ENCODE measurements at places on chromosomes 2 and 18. TPM values are rescaled to one million over a fixed set of nuclear protein-coding genes. Genes with fewer than 3 reads are reported as not detected.
A peak's percentile ranks its signal among the peaks of the same experiment; 100 is the strongest.

The CFAP65 gene
- total RNA-seq, result 16.5 TPM

GRCh38 chr2:45871025-45871424 lies 219.6 kb downstream of the PRKCE start:
- H3K27me3 ChIP-seq, result no peaks in the 10 kb centered on the region
- no peak overlapping the region for H3K27ac ChIP-seq
- H3K36me3 ChIP-seq, result peaks cover 2% of the 10 kb centered on the region

GRCh38 chr18:61579581-61579980 lies 246.4 kb downstream of the CDH20 start:
- H3K4me3 ChIP-seq, result no peak overlapping the region
- no peak for DNase-seq
- H3K4me1 ChIP-seq, result no peaks in the 10 kb centered on the region
- no peak overlapping the region for H3K27ac ChIP-seq
- no peaks in the 10 kb centered on the region for H3K27me3 ChIP-seq
- no peaks in the 10 kb centered on the region for H3K36me3 ChIP-seq

DNA sequence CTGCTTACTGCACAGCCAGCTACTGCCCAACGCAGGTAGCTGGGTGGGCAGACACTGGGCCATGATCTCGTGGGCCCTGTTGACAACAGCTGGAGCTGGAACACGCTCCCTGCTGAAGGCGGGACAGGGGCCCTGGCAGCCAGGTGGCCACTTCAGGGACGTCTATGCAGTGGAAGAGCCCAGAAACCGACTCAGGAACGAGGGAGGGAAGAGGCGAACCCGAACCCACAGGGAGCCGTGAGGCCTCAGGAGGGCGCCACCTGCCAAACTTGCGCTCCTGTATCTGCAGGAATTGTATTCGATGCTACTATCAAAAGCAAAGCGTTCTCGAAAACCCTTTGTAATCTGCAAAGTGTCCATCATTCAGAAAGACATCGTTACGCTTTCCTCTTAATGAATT lies 198.4 kb downstream of the EIPR1 start:
- H3K4me1 ChIP-seq, result no peaks in the 10 kb centered on the region
- no peaks in the 10 kb centered on the region for H3K27me3 ChIP-seq
- DNase-seq, result no peak
- no peak overlapping the region for H3K27ac ChIP-seq

DNA sequence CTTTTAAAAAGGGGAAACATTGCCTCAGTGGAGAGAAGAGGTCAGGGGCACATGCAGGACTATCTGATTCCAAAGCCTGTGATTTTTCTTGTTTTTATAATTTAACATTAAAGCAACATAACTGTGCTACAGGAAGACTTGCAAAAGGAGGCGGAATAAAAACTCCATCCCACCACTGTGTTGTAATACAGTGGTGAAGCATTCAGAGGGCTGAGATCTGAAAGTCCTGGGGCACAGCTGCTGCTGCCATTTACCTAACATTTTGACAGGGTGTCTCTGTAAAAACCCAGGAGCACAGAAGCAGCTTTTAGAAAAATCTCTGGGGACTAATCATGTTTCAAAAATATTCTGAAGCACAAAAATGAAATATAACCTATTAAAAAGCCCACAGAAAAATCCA lies 97.6 kb downstream of the GRB14 start:
- DNase-seq, result no peak
- no peak overlapping the region for H3K27ac ChIP-seq
- H3K27me3 ChIP-seq, result no peaks in the 10 kb centered on the region
- no peaks in the 10 kb centered on the region for H3K36me3 ChIP-seq
- no peak overlapping the region for H3K4me3 ChIP-seq
- no peaks in the 10 kb centered on the region for H3K4me1 ChIP-seq

DNA sequence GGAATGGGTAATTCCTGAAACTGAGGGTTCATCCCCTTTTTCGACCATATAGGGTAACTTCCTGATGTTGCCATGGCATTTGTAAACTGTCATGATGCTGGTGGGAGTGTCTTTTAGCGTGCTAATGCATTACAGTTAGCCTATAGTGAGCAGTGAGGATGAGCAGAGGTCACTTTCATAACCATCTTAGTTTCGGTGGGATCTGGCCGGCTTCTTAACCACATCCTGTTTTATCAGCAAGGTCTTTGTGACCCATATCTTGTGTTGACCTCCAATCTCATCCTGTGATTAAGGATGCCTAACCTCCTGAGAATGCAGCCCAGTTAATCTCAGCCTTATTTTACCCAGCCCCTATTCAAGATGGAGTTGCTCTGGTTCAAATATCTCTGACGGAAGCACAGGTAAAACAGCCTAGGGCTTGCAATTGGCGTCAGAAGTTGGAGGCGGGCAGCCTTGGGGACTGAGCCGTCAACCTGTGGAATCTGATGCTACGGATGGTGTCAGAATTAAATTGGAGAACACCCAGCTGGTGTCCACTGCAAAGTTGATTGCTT lies 19.5 kb downstream of the RALBP1 start:
- no peak overlapping the region for H3K4me3 ChIP-seq
- no peaks in the 10 kb centered on the region for H3K4me1 ChIP-seq
- no peak for DNase-seq
- no peak overlapping the region for H3K27ac ChIP-seq

DNA sequence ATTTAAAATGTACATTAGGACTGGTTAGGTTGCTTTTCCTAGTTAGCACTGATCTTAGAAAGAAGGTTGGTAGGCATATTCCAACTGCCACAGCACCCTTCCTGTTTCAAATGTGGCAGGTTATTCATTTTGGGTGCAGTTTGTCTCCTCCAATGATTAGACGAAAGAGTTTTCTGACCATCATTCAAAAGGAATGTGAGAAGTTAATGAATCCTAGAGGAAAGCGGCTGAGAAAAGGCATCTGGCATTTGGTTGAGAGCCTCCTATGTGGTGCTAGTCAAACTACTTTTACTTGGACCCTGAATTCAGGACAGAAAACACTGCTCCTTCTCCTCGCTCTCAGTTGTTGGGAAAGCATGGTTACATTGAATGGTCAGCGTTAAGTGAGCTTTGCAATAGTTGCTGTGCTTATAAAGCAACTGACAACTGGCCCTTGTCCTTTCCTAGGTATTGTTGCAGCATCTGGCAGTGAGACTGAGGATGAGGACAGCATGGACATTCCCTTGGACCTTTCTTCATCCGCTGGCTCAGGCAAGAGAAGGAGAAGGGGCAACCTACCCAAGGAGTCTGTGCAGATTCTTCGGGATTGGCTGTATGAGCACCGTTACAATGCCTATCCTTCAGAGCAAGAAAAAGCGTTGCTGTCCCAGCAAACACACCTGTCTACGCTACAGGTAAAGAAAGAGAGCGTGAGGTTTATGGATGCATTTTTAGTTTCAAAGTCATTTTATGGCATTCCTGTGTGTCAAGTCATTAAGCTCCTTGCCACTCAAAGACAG lies 6.1 kb downstream of the TGIF1 start:
- DNase-seq, result no peak
- H3K4me1 ChIP-seq, result peaks cover 4% of the 10 kb centered on the region
- H3K27ac ChIP-seq, result peak overlapping the region; percentile 89
- H3K4me3 ChIP-seq, result no peak overlapping the region

- no peaks in the 10 kb centered on the region for H3K27me3 ChIP-seq
- no peaks in the 10 kb centered on the region for H3K36me3 ChIP-seq
- H3K4me1 ChIP-seq, result peaks cover 5% of the 10 kb centered on the region
- DNase-seq, result no peak
- H3K4me3 ChIP-seq, result no peak overlapping the region
- no peak overlapping the region for H3K27ac ChIP-seq
Measured at GRCh38 chr2:174996622-174997021, 8.6 kb downstream of the CHN1 start.

DNA sequence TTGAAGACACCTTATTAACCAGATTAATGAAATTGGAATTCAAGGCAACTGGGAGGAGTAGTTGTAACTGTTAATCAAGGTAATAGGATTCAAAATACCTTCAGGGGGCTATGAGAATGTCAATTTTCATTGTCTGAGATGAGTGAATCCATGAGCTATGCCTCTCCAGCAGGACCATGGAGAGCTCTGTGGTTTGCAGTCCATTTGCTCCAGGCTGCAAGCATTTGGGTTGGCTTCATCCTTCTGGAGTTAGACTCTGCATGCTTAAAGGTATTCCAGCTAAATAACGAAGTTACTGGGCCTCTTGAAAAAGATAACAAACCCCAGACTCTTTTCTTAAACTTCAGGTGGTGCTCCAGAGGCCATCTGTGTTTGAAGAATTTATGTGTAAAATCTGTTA lies 207.1 kb upstream of the SLC8A1 start:
- H3K4me1 ChIP-seq, result no peaks in the 10 kb centered on the region
- H3K27me3 ChIP-seq, result no peaks in the 10 kb centered on the region
- H3K36me3 ChIP-seq, result no peaks in the 10 kb centered on the region
- no peak overlapping the region for H3K4me3 ChIP-seq

DNA sequence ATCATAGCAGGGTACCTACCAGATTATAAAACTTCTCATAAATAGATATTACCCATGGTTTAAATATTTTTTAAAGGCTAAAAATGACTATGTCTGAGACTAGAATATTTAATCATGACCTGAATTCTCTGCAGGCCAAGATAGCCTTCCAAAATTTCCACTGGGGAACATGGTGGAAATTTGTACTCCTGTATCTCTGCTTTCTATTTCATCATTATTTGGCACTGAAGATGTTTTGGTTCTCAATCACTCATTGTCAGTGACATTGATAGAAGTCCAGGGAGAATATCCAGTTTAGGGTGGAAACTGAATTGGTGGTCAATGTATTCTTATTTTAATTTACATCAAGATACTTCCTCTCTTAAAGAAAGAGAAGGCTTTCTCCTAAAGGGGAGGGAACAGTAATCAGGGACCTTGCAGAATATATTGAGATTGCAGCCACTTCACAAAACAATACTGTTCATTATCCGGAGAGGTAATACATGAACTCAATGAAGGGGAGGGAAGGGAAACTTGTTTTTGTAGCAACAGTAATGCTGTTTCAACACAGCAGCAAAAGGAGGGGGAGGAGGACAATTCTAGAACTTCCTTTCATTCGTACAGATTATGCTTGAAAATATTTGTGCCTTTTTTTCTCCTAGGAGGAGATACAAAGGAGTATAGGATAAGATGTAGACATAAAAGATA lies 34.1 kb downstream of the EEF1B2 start:
- no peak overlapping the region for H3K27ac ChIP-seq
- DNase-seq, result no peak
- H3K36me3 ChIP-seq, result no peaks in the 10 kb centered on the region
- H3K4me3 ChIP-seq, result no peak overlapping the region
- no peaks in the 10 kb centered on the region for H3K4me1 ChIP-seq
- H3K27me3 ChIP-seq, result peaks cover 4% of the 10 kb centered on the region

DNA sequence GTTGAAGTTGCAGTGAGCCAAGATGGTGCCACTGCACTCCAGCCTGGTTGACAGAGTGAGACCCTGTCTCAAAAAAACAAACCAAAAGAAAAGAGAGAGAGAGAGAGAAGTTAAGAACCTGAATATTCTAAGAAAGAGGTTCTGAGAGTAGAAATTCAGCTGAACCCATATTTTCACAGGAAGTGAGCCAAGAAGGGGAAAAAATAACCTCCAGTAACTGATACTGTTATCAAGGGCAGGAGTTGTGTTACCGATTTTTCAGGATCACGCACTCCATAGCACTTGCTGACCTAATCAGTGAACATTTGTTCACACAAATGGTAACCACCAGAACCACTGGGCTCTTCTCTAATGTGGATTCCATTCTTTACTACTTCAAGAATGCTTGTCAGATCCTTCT lies 39.1 kb upstream of the BZW1 start:
- H3K27ac ChIP-seq, result no peak overlapping the region
- H3K4me1 ChIP-seq, result no peaks in the 10 kb centered on the region
- H3K36me3 ChIP-seq, result no peaks in the 10 kb centered on the region
- no peaks in the 10 kb centered on the region for H3K27me3 ChIP-seq
- H3K4me3 ChIP-seq, result no peak overlapping the region
- no peak for DNase-seq

DNA sequence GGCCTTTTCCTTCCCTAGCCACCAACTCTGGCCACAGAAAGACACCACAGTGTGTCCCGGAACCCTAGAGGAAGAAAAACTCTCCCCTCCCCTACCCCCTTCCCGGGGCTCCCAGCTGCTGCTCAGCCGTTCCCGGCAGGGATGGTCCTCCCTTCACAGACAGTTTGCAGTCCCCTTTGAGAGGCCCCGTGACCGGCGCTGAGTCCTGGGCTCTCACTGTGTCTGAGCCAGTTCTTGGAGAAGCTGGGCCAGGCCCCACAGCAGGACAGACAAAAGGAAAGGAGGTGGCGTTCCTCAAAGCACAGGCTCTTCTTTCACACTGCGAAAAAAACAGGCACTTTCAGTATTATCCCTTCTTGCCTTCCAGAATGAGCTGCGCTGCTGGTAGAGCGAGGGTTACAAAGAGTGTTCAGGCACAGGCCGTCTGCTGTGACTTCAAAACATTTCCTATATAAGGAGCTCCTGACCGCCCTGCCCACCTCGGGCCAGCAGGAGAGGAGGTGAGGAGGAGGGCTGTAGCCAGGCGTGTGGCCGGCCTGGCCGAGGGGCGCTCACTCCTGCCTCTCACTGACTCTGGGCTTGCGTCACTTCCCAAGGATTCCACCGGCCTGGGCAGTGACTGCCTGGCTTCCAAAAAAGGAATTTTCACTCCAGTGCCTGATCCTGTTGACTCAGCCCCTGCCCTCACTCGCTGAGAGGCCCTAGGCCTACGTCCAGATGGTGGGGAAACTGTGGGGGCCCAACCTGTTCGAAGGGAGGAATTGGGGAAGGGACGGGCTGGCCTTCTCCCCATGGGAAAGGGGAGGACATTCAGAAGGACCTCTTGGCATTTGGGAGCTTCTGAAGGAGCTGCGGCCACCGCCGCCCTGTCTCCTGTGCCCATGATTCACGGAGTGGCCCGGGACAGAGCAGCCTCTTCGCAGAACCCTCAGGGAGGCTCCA lies 24.9 kb downstream of the CIDEA start:
- H3K4me1 ChIP-seq, result peaks cover 5% of the 10 kb centered on the region
- H3K4me3 ChIP-seq, result no peak overlapping the region
- H3K27ac ChIP-seq, result peak overlapping the region; percentile 98
- H3K36me3 ChIP-seq, result no peaks in the 10 kb centered on the region
- peak; percentile 88 for DNase-seq
- peaks cover 2% of the 10 kb centered on the region for H3K27me3 ChIP-seq

DNA sequence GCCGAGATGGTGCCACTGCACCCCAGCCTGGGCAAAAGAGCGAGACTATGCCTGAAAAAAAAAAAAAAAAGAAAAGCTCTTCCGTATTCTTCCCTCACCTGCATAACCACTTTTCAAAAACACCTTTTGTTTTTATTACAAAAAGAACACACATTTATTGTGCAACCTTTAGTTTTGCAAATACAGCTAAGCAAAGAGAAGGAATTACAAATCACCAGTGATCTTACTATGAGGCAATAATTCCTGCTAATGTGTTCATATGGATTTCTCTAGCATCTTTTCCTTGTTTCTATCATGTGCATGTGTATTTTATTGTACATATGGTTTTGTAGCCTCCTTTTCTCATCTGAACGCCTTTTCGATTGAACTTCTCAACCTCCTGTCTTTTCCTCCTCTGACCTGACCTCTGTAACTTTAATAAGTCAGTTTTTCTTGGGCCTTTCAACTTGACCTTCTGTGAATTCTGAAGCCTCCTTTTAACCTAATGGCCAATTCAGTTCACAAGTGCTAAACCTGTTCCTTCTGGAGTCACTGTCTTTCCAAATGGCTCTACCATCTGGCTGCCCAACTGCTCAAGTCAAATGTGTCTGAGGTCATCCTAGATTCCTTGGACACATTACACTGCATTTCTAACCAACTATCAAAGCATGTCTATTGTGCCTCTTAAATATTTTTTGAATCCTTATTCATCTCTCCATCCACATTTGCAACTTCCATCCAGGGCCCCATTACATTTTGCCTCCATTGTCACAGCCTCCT lies 59.1 kb upstream of the DAPL1 start:
- H3K4me1 ChIP-seq, result peaks cover 4% of the 10 kb centered on the region
- no peak overlapping the region for H3K4me3 ChIP-seq
- no peak overlapping the region for H3K27ac ChIP-seq
- H3K36me3 ChIP-seq, result no peaks in the 10 kb centered on the region

The GNAL gene
- 3.5 TPM for total RNA-seq
